ENCODE measurements at places on chromosomes 16 and 17. TPM values are rescaled to one million over a fixed set of nuclear protein-coding genes. Genes with fewer than 3 reads are reported as not detected.

Gene SMTNL2
- total RNA-seq, result not detected

Gene ERBB2
- 21.2 TPM for total RNA-seq

Gene ESRP2
- 0.25 TPM for total RNA-seq

Gene FOXJ1
- not detected for total RNA-seq

Gene TUFM
- total RNA-seq, result 199 TPM

Gene KRT34
- not detected for total RNA-seq

Gene C16orf96
- not detected for total RNA-seq

Gene BEAN1
- 0.26 TPM for total RNA-seq

Gene PAGR1
- 17.4 TPM for total RNA-seq

Gene CTNS
- total RNA-seq, result 17.7 TPM

Gene DCAF7
- 31.3 TPM for total RNA-seq

Gene PHOSPHO1
- 0.07 TPM for total RNA-seq

Measured in pulmonary artery endothelial cell (primary cell).